Renal pelvis (tissue), 12 donors: ENCODE measurements at places on chromosomes 2 and 18. TPM values are rescaled to one million over a fixed set of nuclear protein-coding genes. Genes with fewer than 3 reads are reported as not detected.

DNA sequence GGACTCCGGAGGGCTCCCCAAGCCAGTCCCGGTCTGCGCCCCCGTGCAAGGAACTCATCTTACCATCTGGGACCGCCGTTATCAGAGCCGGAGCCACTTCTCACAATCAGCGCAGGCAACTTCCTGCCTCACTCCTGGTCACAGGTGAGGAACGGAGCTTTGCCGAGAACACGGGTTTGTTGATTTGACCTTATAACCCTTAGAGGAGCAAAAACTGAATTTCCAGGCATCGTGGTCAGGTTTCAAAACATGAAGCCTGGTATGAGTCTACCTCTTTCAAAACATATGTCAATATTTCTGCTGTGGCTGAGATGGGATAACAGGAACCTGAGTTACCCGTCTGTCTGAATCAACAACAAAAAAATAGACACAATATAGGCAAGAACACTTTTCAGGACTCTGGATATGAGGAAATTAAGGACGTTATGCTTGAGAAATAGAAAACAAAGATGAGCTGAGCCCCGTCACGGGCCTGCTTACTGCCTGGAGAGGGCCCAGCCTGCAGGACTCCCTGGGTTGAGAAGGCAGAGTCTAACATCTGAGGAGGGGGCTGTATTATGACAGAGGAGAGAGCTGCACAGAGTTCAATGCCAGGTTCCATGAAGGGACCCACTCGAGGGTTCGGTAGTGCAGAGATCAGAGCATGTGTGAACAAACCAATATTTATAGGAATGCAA lies 148.7 kb downstream of the NDUFA10 start:
- DNase-seq = no peak

DNA sequence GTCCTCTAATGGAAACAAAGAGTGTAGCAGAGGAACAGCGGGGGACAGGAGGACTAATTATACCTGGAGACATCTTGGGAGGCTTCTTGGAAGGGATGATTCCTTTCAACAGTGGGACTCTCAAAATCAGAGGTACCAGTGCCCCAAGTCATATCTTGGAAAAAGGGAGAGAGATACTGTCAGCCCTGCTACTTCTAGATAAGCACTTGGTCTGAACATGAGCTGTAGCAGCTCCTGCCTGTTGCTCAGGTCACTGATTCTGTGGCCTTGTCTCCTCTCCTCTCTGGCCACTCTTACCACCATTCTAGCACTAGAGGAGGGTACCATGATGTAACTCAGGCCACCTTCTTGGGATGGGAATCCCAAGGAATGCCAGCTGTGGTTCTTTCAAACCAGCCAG lies 54.5 kb downstream of the MFSD6 start:
- DNase-seq = no peak

EFR3B gene
- 6.7 TPM for polyA plus RNA-seq

CCDC88A gene
- polyA plus RNA-seq = 50.7 TPM

DNA sequence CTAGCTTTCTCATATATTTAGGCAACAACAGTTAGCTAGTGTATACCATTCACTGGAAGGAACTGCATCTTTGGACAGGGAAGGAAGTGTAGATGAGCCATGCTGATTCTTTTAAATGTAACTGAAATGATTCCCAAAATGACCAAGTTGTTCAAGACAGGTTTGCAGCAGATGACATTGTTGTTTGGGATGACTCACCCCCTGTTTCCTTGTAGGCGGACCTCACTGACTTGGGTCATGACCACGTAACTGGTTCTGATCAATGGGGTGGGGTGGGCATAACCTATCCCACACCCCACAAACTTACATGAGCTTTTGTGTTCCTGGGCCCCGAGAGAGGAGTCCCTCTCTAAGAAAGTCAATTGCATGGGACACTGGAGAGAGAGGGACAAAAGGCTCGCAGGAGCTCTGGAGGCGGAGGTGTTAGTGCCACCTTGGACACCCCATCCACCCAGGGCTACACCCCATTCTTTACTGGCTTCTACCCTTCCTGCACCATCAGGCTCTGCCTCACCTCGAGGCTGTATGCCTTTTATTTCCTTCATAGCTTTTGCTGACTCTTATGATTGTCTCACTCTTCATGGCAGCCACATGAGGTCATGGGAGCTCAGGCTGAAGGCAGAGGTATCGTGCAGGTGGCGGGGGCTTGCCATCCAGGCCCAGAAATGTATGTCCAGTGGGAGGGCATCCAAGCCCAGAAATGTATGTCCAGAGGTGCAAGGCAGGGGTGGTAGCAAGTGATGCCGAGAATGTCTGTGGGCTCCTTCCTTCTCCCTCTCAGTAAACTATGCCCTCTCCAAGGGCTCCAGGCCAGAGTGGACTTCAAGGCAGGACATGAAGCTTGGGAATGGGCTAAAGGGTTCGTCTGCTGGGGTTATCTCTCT lies 108.0 kb downstream of the TWIST2 start:
- no peak for DNase-seq

GRCh38 chr2:236173729-236174607 lies 5.8 kb upstream of the GBX2 start:
- DNase-seq = no peak

GRCh38 chr2:200373973-200374416 lies 67.5 kb downstream of the SPATS2L start:
- no peak for DNase-seq

GRCh38 chr2:130829015-130829414 lies 7.7 kb upstream of the ARHGEF4 start:
- DNase-seq = no peak

DNA sequence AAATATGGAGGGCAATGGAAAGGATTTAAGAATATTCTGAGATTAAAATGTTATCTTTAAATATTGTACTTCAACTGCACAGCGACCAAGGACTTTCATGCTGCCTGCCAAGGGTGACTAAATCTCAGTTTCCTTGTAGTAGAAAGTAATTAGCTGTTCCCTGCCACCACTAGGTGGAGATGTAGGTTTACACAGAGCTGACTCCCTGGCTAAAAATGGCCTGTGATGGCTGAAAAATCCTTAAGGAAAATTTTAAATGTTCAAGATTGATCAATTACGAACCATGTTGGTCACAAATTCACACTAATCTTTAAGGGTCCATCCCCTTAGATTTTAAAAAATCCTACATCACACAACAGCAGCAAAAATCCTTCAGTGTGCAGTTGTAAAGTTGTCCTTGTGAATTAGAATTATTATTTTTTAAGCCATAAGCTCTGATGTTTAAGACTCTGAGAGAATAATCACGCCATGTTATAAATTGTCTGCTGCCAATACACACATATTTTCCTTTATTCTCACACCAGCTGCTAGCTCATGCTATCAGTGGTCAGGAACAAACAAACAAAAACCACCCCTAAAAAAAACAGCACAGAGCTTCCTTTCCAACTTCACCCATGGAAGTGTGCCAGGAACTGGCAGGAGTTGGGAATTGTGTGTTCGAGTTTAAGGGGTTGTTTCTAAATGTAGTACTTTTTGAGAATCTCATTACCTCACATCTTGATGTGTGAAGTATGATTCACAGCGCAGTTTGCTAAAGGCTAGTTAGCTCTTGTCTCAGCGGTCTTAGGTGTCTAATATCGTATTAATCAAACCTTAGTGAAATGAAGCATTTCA lies 399.8 kb downstream of the TMEM182 start:
- peak; percentile 57 for DNase-seq

DNA sequence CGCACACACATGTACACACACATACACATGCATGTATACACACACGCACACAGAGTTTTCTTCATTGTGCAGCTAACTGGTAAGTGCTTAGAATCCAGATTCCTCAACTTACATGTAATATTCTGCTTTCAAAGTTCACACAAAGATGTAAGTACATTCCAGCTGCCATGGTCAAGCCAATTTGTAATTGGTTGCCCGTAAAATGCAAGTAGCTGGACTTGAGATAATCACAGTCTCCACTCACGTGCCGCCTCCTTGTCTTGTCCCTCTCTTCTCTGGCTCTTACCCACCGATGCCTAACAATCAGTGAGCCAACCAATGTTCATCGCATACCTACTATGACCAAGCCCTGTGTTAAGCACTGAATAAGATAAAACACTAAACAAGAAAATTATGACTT lies 77.8 kb downstream of the SOCS6 start:
- no peak for DNase-seq

- no peak for DNase-seq
Observed at GRCh38 chr18:6561016-6561415, 146.3 kb upstream of the L3MBTL4 start.

UPP2 gene
- polyA plus RNA-seq = 9.6 TPM

- DNase-seq = no peak
Observed at GRCh38 chr2:222424729-222425671, 657 bp downstream of the SGPP2 start.

DNA sequence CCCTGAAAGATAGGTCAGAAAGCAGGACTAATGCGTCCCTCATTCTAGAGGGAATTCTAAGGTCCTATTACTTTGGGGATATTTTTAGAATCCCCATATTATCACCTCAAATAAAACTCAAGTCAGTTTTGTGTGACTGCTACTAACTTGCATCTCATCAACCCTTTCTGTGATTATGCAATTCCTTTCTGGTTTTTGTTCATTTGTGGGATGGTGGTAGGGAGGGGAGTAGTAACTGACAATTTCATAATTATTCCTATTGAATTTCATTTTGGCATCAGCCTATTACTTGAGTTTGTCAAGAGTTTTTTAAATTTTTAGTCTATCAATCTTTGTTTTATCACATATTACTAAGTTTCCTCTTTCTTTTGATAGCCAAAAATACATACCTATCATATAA lies 28.4 kb upstream of the TANK start:
- no peak for DNase-seq

DNA sequence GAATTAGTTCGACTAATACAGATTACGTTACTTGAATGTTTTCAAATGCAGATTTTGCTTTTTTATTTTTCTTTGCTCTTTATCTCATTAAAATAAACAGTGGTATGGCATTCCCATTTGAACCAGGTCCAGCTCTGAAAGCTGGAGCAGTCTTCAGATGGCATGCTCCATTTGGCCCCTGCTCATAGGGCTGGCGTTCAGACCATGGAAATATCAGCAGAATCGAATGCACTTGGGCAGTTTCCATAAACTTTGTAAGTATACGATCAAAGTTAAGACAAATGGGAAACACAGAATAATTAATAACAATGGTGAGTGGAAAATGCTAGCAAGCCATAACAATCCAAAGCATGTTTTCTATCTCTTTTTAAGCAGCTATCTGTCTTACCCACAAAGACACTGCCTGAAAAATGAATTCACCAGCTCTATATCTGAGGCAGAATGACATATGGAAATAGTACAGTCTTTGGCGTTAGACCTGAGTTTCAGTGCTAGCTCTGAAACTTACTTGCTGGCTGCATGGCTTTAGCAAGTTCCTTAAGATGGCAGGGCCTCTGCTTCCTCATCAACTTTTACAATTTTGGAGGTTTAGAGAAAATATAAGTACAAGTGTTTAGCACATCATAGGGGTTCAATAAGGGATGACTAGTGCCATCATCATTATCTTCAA lies 131.6 kb downstream of the BCL2 start:
- DNase-seq = no peak

GRCh38 chr2:64273524-64274398 lies 129.5 kb upstream of the PELI1 start:
- no peak for DNase-seq

ABHD1 gene
- 1.3 TPM for polyA plus RNA-seq

CYTIP gene
- 1.6 TPM for polyA plus RNA-seq

- DNase-seq = no peak
Observed at GRCh38 chr2:98090951-98091350, 4.0 kb downstream of the VWA3B start.

GRCh38 chr2:9144046-9144445 lies 62.6 kb upstream of the ASAP2 start:
- no peak for DNase-seq

KIF1A gene
- 12.3 TPM for polyA plus RNA-seq

FOXI3 gene
- polyA plus RNA-seq = 0.19 TPM

- no peak for DNase-seq
Observed at GRCh38 chr2:26887151-26887550, 39.2 kb downstream of the DPYSL5 start.

- DNase-seq = no peak
Observed at GRCh38 chr2:235235977-235236767, 257.7 kb upstream of the AGAP1 start.

DNA sequence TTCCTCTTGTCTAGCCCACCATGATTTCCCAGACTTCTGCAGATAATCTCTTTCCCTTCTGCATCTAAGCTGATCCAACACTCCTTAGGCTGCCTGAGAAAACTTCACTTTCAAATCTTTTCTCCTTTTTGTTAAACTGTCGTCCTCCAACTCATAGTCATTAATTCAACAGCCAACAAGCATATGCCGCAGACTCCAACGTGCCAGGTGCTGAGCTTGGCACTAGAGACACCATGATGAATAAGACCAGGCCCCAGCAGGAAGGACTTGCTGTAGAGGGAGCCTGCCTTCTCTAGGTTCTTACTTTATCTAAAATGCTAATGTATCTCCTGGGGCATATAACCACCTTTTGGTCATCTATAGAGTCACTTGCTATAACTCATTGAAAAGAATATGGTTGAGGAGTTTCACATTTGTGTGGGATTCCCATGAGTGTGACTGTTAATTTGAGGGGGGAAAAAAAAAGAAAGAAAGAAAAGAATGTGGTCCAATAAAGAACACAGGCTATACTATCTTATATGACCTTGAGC lies 51.0 kb downstream of the ANKRD44 start:
- no peak for DNase-seq

DES gene
- 5.5 TPM for polyA plus RNA-seq

CIDEA gene
- polyA plus RNA-seq = not detected

DNA sequence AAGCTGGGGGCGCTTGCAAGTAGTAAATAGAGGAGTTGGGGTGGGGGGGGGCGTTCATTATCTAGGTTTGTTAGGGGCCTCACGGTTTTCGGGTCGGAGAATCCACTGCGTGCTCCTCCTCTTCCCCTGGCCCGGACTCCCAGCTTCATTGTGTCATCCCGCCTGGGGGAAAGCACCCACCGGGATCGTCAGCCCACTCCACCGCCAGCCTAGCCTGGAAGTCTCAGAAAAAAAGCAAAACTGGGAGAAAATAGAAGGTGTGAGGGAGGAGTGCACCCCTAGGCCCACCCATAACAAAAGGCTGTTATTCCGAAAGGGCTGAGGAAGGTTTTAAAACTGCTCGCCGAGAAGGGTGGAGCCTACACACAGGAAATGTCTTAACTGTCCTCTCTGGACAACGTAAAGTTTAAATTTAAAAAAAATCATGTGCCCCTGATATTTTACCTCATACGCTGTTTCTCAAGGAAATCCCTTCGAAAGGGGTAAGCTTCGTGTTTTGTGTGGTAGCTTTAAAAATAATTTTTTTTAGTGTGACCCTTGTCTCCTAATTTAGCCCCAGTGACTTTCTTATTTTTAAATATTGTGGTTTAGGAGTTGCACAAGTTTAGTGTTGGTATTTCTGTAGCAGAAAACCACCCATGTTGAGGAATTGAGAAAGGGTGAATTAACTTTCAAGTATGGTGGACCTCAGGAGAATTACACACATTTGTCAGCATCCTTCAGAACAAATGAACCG lies 104.2 kb downstream of the SPTBN1 start:
- no peak for DNase-seq

EPB41L3 gene
- 60.3 TPM for polyA plus RNA-seq

- no peak for DNase-seq
Observed at GRCh38 chr2:22481486-22482259, 903.3 kb upstream of the KLHL29 start.

DNA sequence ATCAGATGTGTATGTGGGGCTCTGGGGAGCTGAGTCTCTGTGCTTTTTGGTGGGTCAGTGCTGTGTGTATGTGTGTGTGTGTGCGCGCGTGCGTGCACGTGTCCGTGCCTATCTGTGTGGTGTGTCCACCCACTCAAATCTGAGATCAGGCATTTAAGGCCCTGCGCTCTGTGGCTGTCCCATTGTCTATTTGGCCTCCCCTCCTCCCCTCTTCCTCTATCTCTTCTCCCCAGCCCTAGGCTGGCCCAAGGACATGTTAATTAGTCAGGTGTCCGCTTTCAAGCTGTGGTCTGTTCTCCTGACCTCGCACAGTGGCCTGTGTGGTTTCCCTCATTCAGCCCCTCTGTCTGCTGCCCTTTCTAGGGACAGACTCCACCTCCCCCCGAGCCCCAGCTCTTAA lies 136.4 kb downstream of the DYSF start:
- no peak for DNase-seq
